ENCODE measurements at places on chromosomes 4 and X. TPM values are rescaled to one million over a fixed set of nuclear protein-coding genes. Genes with fewer than 3 reads are reported as not detected.

GRCh38 chr4:85381968-85382367 lies 93.0 kb upstream of the ARHGAP24 start:
- no peaks in the 10 kb centered on the region for H3K36me3 ChIP-seq
- H3K27ac ChIP-seq, result no peak overlapping the region
- H3K4me3 ChIP-seq, result no peak overlapping the region
- H3K27me3 ChIP-seq, result no peaks in the 10 kb centered on the region
- no peak for DNase-seq

The UGT2B11 gene
- total RNA-seq, result not detected

DNA sequence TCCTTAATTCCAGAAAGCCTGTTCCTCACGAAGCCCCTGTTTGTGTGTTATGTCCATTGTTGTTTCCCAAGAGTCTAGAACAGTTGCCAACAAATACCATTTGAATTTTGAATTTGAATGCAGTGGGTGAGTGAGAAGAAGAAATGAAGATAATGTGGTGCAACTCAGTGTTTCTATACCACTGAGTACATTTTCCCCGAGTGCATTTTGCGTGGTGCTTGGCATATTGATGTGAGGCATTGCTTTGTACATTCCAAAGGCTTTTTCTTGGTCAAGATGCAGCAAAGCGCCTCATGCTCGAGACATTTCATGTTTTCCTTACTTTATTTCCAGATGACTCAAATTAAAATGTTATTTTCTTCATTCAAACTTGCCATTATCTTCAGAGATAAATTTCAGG lies 253.1 kb upstream of the RPS6KA3 start:
- peaks cover 2% of the 10 kb centered on the region for H3K36me3 ChIP-seq
- DNase-seq, result no peak
- peaks cover 48% of the 10 kb centered on the region for H3K27me3 ChIP-seq
- H3K27ac ChIP-seq, result no peak overlapping the region
- no peak overlapping the region for H3K4me3 ChIP-seq

- H3K27me3 ChIP-seq, result no peaks in the 10 kb centered on the region
- H3K4me1 ChIP-seq, result no peaks in the 10 kb centered on the region
- peaks cover 14% of the 10 kb centered on the region for H3K36me3 ChIP-seq
- no peak overlapping the region for H3K4me3 ChIP-seq
Observed at GRCh38 chr4:2331519-2332200, 69.8 kb upstream of the MXD4 start.

Data from activated T-cell treated with anti-CD3 and anti-CD28 coated beads, Interleukin-2, amount 50 U/mL, for 72 hours (primary cell).